ENCODE measurements at places on chromosomes 6 and 20.

GRCh38 chr6:12963567-12963966, 247.0 kb downstream of the PHACTR1 start:
- DNase-seq: no peak

- no peak for DNase-seq
These were observed 14.1 kb downstream of the SCML4 start for GRCh38 chr6:107809966-107810365.

- no peak for DNase-seq
These were observed 41.9 kb downstream of the PLEKHG1 start for GRCh38 chr6:150641398-150642139.

- DNase-seq: no peak
These were observed 22.7 kb downstream of the PIM1 start for GRCh38 chr6:37192666-37193065.

DNA sequence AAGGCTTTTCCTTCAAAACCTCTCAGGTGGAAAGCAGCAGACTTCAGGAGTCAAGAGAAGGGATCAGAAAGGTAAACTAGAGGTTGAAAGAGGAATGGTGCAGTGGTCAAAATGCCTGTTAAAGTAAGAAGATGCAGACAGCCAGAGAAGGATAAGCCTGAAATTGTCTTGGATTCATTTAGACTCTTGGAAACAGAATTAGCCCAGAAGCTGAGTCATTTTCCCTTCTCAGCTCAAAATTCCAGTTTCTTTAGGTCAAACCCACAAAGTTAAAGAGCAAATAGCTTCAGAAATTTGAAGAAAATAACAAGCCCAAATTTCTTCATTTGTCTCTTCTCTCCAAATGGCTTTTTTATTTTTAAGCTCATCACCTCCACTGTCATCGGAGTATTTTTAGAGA, 73.9 kb downstream of the DHX35 start:
- DNase-seq: no peak

- DNase-seq: no peak
These were observed 65.0 kb upstream of the HIVEP1 start for GRCh38 chr6:11947063-11947462.

- DNase-seq: peak; percentile 56
These were observed 17.3 kb downstream of the PLCG1 start for GRCh38 chr20:41154436-41155176.

- DNase-seq: peak; percentile 30
These were observed 295.5 kb downstream of the TAF4 start for GRCh38 chr20:61770113-61770585.

DNA sequence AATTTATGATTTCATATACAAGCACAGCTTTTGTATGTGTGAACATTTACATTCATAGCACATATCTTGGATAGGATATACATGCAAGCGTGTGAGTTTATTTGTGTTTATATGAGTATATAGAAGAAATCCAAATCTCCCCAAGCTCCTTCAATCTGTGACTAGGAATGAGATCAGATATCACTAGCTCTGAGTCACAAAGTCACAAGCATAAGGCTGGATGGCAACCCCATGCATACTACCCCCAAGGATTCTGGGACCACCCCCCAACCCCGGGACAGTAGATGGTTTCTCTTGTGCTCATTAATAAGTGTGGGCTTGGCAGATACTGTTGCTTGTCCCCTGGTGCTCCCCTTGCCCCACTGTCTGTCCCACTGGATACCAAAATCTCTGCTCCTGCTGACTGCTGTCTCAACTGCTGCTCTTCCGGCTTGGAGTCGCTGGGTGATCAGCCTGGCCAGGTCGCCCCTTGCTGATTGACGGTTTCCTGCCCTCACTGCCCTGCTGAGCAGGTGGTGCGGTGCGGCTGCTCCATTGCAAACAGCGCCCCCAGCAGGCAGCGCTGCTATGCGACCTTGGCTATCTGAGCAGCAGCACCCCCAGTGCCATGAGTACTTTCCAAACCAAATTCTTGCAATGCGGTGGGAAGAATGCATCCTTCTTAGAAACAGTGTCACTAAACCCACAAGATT, 279.4 kb downstream of the CD83 start:
- DNase-seq: no peak

- no peak for DNase-seq
These were observed 54.0 kb upstream of the REV3L start for GRCh38 chr6:111536910-111537527.

GRCh38 chr20:50272724-50273446, 82.3 kb downstream of the CEBPB start:
- no peak for DNase-seq

GRCh38 chr6:87830907-87831306, 128.9 kb upstream of the AKIRIN2 start:
- no peak for DNase-seq

- no peak for DNase-seq
These were observed 1265.4 kb upstream of the MAP3K7 start for GRCh38 chr6:91852252-91852651.

DNA sequence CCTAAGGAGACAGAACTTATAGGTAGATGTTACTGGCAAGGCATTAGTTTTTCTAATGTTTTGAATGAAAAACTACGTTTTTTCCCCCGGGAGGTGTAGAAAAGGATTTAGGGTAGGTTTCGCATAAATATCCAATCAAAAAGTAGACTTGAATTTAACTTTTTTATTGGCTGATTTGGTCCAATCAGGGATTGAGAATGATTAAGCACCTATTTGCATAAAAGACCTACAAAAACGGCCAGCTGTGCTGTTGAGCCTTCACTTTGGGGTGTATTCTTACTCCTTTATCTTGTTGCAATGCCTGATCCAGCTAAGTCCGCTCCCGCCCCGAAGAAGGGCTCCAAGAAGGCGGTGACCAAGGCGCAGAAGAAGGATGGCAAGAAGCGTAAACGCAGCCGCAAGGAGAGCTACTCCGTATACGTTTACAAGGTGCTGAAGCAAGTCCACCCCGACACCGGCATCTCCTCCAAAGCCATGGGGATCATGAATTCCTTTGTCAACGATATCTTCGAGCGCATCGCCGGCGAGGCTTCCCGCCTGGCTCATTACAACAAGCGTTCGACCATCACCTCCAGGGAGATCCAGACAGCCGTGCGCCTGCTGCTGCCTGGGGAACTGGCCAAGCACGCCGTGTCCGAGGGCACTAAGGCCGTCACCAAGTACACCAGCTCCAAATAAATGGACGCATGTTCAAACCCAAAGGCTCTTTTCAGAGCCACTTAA, 113.5 kb upstream of the BTN3A2 start:
- DNase-seq: no peak

GRCh38 chr6:79546186-79546585, 9.0 kb upstream of the LCA5 start:
- DNase-seq: no peak

GRCh38 chr6:111652156-111652555, 46.5 kb upstream of the TRAF3IP2 start:
- no peak for DNase-seq

- DNase-seq: no peak
These were observed 1.3 kb downstream of the VWA7 start for GRCh38 chr6:31775633-31776484.

DNA sequence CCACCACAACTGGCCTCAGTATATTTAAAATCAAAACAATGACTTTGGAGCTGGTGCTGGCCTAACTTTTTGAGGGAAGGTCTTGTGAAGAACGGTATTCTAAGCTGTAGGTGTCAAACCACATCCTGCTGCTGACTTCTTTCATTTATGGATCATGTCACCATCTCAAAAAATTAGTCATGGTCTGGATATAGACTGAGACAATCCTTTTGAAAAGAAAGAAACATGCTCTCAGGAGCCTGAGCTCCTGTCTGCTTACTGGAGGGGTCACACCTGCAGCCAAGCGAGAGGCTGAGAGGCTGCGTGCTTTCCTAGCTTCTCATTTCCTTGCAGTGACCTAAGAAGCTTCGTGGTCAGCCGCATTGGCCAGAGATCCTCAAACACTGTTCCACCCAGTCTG, 55.2 kb downstream of the TIAM2 start:
- DNase-seq: no peak

- DNase-seq: no peak
These were observed 116.5 kb downstream of the TCP11 start for GRCh38 chr6:35024551-35025054.

- DNase-seq: no peak
These were observed 66.6 kb upstream of the CCN6 start for GRCh38 chr6:111987295-111987694.

DNA sequence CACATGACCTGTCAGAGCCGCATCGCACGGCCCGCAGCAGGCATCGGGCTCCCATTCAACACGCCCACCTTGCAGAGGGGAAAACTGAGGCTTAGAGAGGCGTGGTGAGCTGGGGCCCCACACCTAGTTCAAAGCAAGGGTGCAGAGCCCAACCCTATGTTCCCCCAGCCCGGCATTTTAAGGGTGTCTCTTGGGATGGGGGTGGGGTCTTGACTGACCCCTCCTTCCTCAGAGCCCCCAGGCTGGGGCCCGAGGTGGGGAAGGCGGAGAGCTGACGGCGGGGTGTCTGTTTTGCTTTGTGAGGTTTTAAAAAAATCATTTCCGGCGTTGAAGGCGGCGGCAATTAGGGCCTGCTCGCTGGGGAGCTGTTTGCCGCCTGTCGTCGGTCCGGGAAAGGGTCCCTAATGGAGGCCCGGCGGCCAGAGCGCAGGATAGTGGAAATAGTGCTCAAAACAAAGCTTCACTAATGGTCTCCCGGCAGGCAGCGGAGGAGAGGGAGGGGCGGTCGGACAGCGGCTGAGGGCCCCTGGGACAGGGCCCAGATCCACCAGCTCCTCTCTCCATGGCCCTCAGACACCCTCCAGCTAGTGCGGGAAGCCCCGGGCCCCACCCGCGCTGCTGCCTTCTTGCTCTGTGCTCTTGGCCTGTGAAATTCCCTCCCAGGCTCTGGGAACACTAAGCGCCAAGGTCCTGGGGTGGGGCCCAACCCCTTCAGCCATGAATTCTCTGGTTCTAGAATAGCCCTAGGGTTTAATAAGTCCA, 11.9 kb downstream of the VSTM2L start:
- DNase-seq: no peak

DNA sequence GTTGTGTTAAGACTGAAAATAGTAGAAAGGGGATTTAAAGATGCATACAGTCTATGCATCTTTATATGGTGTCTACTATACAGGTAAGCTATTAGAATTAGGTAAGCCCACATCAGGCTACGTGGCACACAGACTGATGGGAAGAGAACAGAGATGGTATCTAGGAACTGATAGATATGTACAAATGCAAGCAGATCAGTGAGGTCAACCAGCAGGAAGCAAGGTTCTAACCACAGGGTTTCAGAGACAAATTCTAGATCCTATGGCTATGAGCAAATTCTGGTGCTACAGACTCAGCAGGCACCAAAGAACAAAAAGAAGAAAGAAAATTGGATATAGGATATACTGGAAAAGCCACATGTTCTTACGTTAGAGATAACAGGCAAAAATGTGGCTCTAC, 110.6 kb downstream of the TRDN start:
- no peak for DNase-seq

DNA sequence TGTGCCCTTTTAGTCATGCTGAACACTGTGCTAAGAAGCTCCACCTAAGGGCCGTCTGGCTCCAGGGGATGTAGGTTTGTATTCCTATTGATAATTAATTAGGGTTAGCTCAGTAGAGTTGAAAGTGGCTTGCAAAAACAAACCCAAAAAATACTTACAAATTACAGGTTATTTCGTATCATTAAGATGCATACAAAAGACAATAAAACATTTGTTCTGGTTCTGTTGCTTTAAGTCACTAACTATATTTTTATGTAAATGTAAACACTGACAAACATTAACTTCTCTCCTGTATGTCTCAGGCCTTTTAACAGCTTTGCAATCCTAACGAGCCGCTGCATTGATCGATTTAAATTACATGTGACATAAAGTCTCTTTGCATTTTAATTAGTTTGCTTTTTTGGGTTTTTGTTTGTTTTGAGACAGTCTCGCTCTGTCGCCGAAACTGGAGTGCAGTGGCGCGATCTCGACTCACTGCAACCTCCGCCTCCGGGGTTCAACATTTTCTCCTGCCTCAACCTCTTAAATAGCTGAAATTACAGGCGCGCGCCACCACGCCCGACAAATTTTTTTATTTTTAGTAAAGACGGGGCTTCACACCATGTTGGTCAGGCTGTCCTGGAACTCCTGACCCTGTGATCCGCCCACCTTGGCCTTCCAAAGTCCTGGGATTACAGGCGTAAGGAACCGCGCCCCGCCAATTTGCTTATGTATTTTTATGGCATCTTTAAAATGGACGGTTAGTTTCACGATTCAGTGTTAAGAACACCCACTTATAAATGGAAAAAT, 110.9 kb downstream of the HFE start:
- no peak for DNase-seq

DNA sequence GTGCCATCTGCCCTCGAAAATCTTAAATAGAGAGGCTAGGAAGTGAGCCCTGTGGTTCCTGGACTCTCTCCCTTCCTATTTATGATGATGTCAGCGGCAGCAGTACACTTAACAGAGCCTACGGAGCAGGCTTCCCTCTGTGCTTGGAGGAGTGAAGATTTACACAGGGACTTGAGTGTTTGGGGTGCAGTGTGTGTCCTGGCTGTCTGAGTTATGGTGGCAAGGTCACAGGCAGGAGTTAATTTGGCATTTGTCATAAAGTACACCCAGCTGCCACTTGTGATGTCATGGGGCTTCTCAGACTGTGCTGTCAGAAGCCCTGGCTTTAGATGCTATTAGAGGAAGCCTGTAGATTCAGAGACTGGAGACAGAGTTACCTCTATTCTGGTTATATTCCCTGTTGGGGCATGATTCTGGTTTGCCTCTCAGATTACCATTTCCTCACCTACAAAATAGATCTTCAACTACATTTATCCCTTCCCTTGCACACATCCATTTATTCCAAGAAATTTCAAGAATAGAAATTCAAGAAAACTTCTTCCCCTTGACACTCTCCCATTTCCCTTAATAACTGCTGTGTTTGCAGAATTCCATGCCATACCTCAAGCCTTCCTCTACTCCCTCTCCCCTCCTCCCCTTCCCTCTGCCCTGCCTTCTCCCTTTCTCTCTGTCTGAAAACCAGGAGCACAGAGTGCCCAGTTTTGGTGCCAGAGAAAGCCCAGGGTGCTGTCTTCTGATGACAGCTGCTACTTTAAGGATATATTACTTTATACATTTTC, 72.1 kb downstream of the SLC24A3 start:
- no peak for DNase-seq

GRCh38 chr6:159939591-159940016, 29.3 kb upstream of the IGF2R start:
- DNase-seq: no peak

DNA sequence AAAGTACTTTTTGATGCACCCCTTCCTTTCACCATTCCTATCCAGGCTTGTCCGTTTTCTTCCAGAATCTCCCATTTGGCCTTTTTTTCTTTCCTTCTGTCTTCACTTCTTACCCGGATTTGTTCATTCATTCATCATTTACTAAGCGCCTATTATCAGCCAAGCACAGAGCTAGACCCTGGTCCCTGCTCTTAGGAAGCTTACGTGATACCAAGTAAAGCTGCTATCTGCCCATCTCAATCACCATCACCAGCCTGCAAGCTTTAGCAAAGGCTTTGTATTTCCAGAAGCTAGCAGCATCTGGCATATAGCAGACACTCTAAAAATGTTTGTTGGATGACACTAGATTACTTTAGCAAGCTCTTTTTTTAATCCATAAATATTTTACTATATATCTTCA, 4.8 kb downstream of the NDRG3 start:
- no peak for DNase-seq

GRCh38 chr6:132282696-132283095, 118.6 kb downstream of the MOXD1 start:
- DNase-seq: no peak
